ENCODE measurements at places on chromosomes 1 and 21.

GRCh38 chr1:51708911-51709760 lies 92.2 kb downstream of the OSBPL9 start:
- DNase-seq: no peak

- no peak for DNase-seq
Observed at GRCh38 chr1:223831755-223832636, 13.8 kb downstream of the TP53BP2 start.

DNA sequence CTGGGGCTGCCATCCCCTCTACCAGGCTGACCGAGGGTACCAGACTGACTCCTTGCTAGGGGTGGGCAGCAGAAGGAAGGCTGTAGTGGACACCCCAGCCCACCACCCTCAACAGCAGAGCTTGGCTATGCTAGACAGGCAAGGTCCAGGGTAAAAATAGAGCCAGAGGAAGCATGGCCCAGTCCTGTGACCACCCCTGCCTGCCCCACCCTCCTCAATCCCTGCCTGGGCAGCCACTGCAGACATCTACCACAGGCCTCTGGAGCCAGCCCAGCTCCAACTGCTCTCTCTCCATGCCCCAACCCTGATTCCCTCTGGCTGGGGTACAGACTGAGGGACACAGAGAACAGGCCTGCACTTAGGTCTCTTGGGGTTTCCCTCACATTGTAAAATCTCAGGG lies 1.7 kb downstream of the S100A1 start:
- DNase-seq: no peak

- no peak for DNase-seq
Observed at GRCh38 chr1:94025383-94026340, 95.3 kb downstream of the ABCA4 start.

DNA sequence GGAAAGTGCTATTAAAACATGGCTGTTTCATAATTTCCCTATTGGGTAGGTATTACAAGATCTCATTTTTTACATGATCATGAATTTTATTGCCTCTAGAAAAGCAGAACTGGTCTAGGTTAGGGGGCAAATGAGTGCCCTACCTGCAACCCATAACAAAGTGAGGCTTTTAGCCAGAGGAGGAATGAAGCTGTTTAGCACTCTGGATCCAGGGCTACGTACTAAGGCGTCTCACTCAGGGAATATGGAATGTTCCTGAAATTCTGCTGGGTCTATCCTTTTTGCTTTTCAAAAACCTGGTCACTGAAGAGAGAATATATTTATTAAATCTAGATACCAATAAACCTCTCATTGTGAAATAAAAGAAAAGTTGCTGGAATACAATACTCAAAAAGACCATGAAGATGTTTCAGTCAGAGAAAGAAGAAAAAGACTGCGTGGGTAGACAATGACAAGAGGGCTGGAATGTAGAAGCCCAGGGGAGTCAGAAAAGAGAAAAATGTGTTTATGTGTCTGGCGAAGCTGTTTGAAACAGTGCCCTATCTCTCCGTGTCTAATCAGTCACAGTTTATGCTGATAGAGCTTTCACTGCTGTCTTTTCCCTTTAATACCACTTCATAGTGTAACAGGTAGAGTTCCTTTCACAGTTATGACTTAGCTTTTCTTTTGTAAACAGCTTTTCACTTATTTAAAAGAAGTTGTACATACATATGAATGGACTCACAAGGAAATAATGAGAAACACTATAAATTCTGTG lies 25.0 kb upstream of the SYDE2 start:
- no peak for DNase-seq

- DNase-seq: no peak
Observed at GRCh38 chr21:32299695-32300094, 1.0 kb downstream of the MRAP start.

DNA sequence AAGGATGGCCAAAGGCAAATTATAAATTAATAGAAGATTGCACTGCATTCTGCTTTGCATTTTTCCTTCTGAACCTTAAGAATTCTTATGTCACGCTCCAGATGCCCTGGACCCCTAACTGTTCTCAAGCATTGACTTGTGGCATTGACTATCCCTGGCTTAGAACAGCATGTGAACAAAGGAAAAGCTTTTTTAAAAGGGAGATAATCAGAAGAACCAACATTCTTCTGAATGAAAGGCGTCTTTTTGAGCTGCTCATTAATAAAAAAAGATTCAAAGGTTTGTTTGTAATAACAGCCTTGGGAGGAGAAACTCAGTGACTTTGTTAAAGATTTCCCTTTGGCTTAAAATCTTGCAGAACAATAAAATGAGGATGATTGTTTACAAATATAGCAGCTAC lies 105.5 kb downstream of the TNNI3K start:
- DNase-seq: no peak

DNA sequence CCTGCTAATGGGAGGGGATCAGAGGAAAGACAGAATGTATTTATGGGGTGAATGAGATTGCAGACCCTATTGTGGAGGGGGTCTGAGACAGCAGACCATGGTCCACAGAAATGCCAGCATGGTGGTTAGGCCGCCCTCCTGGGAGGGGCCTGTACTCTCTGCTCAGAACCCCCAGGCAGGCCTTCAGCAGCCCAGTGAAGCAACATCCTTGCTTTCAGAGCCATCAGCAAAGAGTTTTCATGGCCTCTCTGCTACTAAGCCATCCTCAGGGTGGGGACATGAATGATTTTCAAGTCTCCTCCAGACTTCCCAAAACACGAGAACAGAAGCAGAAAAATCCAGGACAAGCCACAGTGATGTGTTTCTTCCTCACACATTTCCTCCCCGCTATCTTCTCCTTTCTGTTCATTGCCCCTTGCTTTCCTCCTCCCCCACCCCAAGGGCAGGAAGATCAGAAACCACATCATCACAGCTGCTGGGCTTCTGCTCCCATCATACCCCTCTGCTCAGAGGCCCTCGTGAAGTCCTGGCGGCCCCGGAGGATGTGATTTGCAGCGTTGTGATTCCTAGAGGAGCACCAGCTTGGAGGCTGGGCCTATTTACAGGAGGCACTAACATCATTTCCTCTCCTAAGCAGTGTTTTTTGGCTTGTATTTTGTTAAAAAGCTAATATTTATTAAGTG lies 48.0 kb downstream of the ABCA4 start:
- DNase-seq: no peak

DNA sequence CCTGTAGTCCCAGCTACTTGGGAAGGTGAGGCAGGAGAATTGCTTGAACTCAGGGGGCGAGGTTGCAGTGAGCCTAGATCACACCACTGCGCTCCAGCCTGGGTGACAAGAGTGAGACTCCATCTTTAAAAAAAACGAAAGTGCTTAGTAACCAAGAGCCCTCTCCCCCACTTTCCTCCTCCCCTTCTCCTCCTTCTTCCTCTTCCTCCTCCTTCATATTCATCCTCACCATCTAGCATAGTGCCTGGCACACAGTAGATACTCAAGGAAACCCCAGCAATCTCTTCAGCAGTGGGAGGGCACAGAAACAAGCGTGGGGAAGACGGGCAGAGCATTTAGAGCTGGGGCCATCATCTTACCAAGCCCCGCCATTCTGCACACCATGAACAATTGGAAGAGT lies 119.4 kb upstream of the SLC45A1 start:
- DNase-seq: no peak

DNA sequence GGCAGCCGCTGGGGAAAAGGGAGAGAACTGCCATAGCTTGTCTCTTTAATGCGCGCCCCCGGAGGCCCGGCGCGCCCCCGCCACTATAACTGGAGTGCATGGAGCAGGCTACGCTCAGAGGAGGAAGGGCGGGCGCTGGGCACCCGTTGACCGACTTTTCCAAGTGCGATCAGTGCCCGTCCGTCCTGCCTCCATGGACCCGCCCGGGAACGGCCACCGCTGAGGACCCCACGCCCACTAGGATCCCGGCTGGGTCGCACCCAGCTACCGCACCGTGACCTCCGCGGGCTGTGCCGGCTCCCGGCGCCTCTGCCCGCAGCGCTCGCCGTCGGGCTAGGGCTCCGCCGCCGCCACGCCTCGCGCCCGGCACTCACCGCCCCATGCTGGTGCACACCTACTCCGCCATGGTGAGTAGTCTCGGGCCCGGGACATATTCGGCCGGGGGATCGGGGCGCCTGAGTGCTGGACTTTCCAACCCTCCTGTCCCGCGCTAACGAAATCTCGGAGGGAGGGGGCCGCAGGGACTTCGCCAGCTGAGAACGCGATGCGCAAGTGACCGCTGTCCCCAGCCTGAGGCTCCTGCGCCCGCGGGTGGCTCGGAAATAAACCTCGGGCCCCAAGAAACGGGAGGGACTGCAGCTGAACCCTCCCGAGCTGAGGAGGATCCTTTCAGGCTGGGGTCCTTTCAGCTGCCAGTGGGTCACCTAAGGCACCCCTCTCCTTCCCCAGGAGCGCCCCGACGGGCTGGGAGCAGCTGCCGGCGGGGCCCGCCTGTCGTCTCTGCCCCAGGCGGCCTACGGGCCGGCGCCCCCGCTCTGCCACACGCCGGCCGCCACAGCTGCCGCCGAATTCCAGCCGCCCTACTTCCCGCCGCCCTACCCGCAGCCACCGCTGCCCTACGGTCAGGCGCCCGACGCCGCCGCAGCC lies at the start of gene TFAP2E:
Gene TFAP2E, plus strand, starts transcription at position 117 of the 927 bp plus-strand sequence. Its CDS starts 264 bp downstream, at position 381.
- no peak for DNase-seq

- no peak for DNase-seq
Observed at GRCh38 chr1:169102567-169102966, 3.9 kb upstream of the ATP1B1 start.

GRCh38 chr1:4657960-4658541 lies 3.6 kb downstream of the AJAP1 start:
- DNase-seq: no peak

DNA sequence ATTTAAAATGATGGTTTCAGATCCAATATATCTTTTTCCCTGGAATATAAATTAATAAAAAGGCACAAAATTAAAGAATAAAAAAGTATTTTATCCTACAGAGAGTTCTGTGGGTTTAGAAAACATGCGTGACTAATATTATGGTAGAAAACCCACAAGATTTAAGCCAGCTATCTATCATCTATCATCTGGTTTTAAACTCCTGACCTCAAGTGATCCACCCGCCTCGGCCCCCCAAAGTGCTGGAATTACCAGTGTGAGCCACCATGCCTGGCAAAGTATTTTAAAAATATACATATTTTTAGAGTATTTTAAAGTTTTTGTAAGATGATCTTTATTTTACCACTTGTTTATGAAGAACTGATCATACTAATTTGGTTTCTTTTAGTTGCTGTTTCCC lies 79.5 kb downstream of the NRIP1 start:
- no peak for DNase-seq

DNA sequence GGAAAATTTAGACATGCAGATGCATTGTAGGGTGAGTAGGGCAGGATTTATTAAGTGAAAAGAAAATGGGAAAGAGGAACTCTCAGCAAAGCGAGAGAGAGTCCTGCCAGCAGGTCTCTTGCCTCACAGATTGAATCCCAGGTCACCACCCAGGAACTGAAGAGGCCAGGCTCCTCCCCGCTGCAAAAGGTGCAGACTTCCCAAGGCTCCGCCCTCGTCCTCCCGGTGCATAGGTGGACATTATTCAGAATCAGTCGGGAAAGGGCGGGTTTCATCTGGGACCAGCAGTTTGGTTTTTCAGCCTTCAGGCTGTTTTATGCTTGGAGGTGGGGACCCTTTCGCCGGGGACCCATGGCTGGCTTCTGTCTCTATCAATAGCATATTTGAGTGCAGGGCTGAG lies 41.6 kb upstream of the APP start:
- no peak for DNase-seq

DNA sequence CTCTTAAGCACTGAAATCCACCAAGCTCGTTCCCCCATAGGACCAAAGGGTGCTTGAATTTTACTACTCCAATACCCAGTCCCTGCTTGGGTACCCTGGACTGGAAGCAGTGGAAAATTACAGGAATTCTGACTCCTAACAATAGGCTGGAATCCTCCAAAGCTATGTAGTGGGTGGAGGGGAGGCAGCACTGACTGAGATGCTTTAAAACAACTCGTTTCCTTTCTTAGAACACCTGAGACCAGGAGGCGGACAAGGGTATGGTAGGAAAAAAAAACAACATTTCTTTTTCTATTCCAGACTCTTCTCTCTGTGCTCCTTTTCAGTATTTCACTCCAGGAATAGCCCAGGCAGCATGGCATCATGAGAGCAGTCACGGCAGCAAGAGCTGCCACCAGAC lies 2.3 kb downstream of the PEF1 start:
- no peak for DNase-seq

DNA sequence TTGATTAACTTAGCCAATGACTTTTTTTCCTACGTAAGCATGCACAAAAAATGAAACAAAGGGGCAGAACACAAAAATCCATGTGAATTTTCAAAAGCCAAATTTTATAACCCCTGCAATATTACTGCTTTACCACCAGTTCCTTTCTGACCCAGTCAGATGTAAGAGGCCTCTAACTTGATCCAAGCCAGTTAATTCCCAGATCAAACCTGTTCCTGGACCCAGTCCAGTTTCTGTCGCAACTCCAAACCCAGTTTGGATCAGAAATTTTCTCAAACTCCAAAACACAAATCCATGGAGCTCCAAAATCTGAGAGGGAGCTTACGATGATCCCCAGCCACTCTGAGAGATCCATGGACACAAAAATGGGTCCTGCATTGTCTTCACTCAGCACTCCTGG lies 7.8 kb upstream of the ZYG11A start:
- DNase-seq: no peak

GRCh38 chr1:5991381-5992025 lies 722 bp downstream of the NPHP4 start:
- no peak for DNase-seq

DNA sequence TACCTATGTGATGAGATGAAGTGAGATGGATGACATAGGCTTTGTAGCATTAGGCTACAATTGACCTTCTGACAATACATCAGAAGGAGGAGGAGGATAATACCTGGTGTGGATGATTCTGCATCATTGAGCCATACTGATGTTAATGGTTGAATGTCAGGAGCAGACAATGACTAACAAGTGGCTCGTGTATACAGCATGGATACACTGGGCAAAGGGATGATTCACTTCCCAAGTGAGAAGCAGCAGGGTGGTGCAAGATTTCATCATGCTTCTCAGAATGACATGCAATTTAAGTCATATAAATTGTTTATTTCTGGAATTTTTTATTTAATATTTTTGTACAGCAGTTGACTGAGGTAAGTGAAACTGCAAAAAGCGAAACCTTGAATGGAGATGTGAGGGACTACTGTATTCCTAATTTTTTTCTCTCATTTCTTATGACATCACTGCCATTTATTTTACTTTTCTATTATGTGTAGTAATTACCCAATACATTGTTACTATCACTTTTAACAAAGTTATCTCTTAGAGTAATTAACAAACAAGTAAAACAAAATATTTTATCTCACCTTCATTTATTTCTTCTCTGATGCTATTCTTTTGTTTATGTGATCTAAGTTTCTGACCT lies 34.4 kb upstream of the COP1 start:
- no peak for DNase-seq
